SJSA1 (cell line): ENCODE measurements at places on chromosomes 7 and 10.

GRCh38 chr7:156892081-156892800 is 742 bp downstream of the LMBR1 start:
- peak overlapping the region; percentile 90 for H3K4me3 ChIP-seq
- H3K27ac ChIP-seq, result no peak overlapping the region
- peaks cover 5% of the 10 kb centered on the region for H3K4me1 ChIP-seq
- no peaks in the 10 kb centered on the region for H3K27me3 ChIP-seq
- no peak for DNase-seq

DNA sequence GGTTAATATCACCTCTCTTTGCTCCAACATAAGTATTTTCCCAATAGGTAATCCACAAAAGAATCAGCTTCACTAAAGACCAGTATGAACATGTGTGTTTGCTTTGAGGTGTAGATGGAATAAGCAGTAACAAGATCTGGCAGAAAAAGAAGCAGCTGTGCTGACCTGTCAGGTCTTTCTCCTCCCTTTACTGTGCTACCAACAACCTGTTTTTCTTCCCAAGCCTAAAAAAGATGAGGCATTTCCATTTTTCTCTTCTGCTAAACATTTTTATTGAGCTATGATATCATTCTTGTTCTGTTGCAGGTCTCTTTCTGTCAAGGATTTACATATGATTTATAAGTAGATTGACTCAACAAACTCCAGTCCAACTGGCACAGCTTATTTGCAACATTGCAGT is 315.2 kb upstream of the GLI3 start:
- H3K27me3 ChIP-seq, result no peaks in the 10 kb centered on the region
- H3K4me3 ChIP-seq, result no peak overlapping the region
- no peak overlapping the region for H3K27ac ChIP-seq
- H3K4me1 ChIP-seq, result 0 out of 2 replicates have a peak, but pooled peaks cover 4% of the 10 kb centered on the region
- DNase-seq, result no peak

GRCh38 chr7:51261950-51262795 is 54.4 kb downstream of the COBL start:
- no peaks in the 10 kb centered on the region for H3K4me1 ChIP-seq
- H3K36me3 ChIP-seq, result no peaks in the 10 kb centered on the region
- H3K27me3 ChIP-seq, result no peaks in the 10 kb centered on the region

- no peaks in the 10 kb centered on the region for H3K27me3 ChIP-seq
- no peaks in the 10 kb centered on the region for H3K36me3 ChIP-seq
- DNase-seq, result peak; percentile 94
Measured at GRCh38 chr10:91613411-91614187, 19.3 kb downstream of the PPP1R3C start.

- no peak overlapping the region for H3K27ac ChIP-seq
- no peak overlapping the region for H3K4me3 ChIP-seq
- DNase-seq, result no peak
- no peaks in the 10 kb centered on the region for H3K36me3 ChIP-seq
Measured at GRCh38 chr7:124074007-124074406, 41.1 kb upstream of the TMEM229A start.
